ENCODE measurements at places on chromosomes 1 and 21. TPM values are rescaled to one million over a fixed set of nuclear protein-coding genes. Genes with fewer than 3 reads are reported as not detected.

GRCh38 chr1:159088546-159089183 lies 12.1 kb upstream of the AIM2 start:
- no peaks in the 10 kb centered on the region for H3K27me3 ChIP-seq
- no peak overlapping the region for H3K4me3 ChIP-seq
- no peaks in the 10 kb centered on the region for H3K4me1 ChIP-seq
- no peak overlapping the region for H3K27ac ChIP-seq

GRCh38 chr1:189697113-189697512 lies 780.6 kb downstream of the BRINP3 start:
- no peaks in the 10 kb centered on the region for H3K27me3 ChIP-seq
- H3K4me1 ChIP-seq, result no peaks in the 10 kb centered on the region
- no peak overlapping the region for H3K27ac ChIP-seq
- H3K36me3 ChIP-seq, result no peaks in the 10 kb centered on the region
- H3K4me3 ChIP-seq, result no peak overlapping the region

GRCh38 chr1:231867607-231868006 lies 241.0 kb downstream of the DISC1 start:
- peaks cover 18% of the 10 kb centered on the region for H3K4me1 ChIP-seq
- no peaks in the 10 kb centered on the region for H3K36me3 ChIP-seq
- H3K27ac ChIP-seq, result no peak overlapping the region

DNA sequence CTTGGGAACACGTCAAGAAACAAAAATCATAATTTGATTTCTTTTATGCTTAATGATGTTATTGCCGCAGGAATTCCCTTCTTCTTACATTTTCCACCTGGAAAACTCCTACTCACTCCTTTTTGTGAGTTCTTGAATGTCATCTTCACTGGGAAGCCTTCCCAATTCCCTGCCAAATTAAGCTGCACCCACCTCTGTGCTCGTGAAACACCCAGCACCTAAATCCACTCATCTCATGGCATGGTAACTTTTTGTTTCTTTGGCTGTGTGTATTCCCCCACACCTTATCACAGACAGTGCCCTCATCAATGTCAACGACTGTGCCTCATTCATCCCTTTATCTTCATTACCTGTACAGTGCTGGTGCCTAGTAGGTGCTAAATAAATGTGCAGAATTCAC lies 45.6 kb downstream of the ASTN1 start:
- no peak overlapping the region for H3K27ac ChIP-seq
- peaks cover 10% of the 10 kb centered on the region for H3K27me3 ChIP-seq
- no peak for DNase-seq
- no peak overlapping the region for H3K4me3 ChIP-seq
- H3K4me1 ChIP-seq, result peaks cover 3% of the 10 kb centered on the region
- H3K36me3 ChIP-seq, result no peaks in the 10 kb centered on the region

GRCh38 chr1:244815600-244816099 lies 19.8 kb upstream of the COX20 start:
- no peak overlapping the region for H3K27ac ChIP-seq
- peaks cover 6% of the 10 kb centered on the region for H3K4me1 ChIP-seq
- H3K27me3 ChIP-seq, result peaks cover 29% of the 10 kb centered on the region
- DNase-seq, result no peak
- no peak overlapping the region for H3K4me3 ChIP-seq

The DPYD gene
- total RNA-seq, result 6.9 TPM

The STYXL2 gene
- not detected for total RNA-seq
